ENCODE measurements at places on chromosomes 5 and 9.

- DNase-seq, result no peak
These were observed 172.9 kb upstream of the NREP start for GRCh38 chr5:111929867-111930266.

- no peak for DNase-seq
These were observed 184.0 kb downstream of the HSPA4 start for GRCh38 chr5:133235696-133236426.

DNA sequence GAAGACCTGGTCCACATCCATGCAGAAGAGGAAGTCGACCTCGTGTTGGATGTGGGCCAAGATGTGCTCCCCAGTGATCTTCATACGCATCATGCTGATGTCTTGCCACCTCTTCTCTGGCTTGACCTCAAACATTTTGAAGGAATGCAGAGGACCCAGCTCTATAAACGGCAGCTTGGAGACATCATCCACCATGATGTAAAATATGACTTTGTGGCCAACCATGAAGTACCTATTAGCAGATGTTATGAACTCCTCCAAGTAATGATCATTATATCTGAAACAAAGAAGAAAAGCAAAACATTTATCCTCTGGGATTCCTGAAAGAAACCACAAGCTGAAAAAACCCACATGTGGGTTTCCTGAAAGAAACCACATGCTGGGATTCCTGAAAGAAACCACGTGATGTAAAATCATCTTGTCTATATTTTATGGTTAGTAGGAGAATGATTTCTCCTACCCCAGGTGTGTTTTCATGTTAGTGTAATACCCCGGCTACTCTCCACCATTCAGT lies 52.3 kb downstream of the GGTA1 start:
- no peak for DNase-seq

- no peak for DNase-seq
These were observed 190.8 kb downstream of the FANCC start for GRCh38 chr9:95126739-95127138.

- no peak for DNase-seq
These were observed 478.8 kb downstream of the CETN3 start for GRCh38 chr5:89930591-89931392.

- DNase-seq, result no peak
These were observed 28.6 kb downstream of the ADAMTSL1 start for GRCh38 chr9:18502546-18502945.

DNA sequence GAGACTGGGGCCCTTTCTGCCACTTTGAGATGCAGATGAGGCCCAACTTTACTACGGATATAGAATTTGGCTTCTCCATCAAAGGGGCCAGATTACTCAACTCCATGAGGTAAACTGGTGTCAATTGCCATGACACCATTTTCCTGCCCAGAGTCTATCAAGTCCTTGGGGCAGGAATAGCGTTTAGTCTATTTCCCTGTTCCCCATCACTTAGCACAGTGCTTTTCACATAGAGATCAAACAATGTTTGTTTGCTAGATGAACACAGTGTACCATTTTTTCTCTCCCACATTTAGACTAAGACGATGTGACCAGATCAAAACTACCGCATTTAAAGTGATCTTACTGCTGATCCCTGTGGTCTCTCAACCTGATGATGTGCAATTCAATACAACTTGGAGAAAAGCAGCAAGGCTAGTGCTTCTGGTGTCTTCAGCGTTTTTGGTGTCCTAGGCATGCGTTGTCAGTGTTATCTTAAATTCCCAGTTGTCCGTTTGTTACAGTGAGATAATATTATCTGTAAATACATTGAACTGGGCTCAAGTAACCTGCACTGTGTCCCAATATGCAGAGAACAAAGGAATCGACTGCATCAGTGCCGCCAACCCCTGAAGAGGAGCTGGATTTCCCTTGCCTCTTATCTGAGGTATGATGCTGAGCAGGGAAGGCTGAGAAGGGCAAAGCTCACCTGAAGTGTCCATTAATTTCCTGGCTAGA lies 446.2 kb downstream of the PLK2 start:
- DNase-seq, result no peak

DNA sequence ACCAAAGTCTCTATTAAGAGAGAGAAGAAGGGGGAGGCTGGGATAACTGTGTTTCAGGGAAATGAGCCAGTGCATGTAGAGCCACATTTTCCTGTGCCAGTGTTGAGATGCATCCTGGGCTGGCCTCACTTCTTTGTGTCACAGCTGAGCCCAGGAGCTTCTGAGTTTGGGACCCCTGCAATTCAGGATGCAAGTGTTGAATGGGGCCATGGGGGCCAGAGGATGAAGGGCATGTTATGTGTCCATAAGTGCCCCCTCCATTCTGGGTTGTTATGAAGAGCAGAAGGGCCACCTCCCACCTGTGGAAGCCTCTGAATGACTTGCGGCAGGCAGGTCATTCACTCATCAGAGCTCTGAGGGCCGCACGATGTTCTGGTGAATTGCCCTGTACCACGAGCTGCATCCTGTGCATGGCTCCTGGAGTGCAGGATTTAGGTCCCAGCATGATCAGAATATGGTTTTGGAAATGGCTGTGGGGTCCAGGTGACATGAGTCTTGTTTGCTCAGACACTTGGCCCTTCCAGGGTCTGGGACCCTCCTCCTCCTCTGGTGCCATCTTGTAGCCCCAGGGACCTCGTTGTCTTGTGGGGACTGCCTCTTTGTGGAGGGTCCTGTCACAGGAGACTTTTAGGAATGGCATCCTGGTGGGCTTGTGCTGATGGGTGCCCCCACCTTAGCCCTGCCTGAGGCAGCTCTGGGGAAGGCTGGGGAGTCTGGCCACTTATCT lies 115.4 kb upstream of the PITX1 start:
- no peak for DNase-seq

DNA sequence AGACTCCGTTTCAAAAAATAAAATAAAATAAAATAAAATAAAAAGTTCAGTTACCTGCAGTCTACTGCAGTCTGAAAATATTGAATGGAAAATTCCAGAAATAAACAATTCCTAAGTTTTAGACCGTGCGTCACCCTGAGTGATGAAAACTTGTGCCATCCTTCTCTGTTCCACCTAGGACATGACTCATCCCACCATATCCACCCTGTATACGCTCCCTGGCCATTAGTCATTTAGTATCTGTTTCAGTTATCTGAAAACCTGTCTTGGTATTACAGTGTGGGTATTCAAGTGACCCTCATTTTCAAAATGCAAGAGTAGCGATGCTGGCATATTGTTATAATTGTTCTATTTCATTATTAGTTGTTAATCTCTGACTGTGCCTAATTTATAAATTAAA lies 51.8 kb upstream of the TEX48 start:
- DNase-seq, result no peak

DNA sequence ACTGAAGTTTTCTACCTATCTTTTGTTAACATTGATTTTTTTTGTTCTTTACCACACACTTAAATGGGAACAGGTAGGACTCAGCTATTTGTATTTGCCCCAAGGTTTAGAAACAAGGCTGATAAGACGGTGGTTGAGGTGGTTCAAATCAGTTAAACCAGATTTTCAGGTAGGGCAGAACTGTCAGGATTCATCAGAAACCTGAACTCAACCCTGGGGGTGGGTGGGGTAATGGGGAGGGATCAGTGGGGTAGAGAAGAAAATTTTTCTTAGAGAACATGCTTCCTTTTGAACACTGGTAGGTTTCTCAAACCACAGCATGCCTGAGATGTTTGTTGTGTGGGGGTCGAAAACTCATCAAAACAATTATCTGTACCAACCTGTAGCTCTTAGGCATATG lies 113.0 kb downstream of the BASP1 start:
- DNase-seq, result no peak

DNA sequence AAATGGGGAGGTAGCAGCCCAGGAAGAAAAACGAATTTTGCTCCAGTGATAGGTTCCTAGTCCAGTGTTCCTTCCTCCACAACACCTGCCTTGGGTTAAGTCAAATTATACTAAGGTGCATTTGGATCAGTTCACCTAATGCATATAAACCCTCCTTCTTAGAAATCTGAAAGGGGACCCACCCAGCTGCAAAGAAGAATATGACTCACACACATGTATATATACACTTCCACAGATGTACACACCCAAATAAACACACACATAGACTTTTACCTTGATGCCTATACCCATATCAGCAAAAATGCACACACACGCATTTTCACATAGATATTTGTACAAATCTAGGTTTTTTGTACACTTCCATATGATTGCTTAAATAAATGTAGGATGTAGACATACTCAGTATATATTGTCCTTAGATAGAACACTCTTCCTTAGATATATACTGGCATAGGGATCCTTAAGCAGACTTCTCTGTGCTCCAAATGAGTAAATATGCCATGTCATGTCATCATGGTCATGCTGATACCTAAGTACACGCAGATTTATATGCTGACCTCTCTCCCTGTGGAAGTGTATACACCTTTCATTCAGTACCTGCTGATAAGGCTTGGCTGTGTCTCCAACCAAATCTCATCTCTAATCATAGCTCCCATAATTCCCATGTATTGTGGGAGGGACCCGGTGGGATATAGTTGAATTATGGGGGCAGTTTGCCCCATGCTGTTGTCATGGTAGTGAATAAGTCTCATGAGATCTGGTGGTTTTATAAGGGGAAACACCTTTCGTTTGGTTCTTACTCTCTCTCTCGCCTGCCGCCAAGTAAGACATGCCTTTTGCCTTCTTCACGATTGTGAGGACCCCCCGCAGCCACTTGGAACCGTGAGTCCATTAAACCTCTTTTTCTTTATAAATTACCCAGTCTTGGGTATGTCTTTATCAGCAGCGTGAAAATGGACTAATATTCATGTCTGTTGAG lies 10.2 kb downstream of the ADRB2 start:
- no peak for DNase-seq

DNA sequence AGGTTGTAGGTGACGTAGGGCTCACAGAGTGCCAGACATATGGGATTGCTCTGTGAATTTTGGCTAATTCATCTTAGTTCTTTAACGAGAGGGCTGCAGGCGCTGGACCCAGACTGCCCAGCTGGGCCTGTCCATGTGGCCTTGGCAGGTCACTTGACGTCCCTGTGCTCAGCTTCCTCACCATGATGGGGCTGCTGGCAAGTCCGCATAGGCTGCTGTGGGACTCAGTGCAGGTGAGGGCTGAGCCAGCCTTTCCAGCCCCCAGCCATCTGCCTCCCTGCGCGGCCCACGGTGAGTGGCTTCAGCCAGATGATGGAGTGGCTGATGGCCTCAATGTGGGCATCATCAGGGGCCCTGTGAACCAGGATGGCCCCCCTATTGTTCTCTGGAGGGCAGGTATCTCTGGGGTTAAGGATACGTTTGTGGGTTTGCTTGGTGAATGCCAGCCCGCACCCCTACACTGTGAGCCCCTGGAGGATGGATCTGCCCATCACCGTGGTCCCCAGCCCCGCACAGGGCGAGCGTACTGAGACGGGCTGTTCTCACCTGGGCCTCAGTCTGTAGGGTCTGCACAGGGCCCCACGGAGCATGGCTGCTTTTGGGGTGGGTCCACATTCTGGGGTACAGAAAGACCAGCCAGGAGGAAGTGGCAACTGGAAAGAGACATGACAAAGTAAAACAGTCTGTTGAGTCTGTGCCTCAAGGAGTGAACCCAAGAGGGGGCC lies 3.7 kb downstream of the CARD19 start:
- DNase-seq, result no peak

DNA sequence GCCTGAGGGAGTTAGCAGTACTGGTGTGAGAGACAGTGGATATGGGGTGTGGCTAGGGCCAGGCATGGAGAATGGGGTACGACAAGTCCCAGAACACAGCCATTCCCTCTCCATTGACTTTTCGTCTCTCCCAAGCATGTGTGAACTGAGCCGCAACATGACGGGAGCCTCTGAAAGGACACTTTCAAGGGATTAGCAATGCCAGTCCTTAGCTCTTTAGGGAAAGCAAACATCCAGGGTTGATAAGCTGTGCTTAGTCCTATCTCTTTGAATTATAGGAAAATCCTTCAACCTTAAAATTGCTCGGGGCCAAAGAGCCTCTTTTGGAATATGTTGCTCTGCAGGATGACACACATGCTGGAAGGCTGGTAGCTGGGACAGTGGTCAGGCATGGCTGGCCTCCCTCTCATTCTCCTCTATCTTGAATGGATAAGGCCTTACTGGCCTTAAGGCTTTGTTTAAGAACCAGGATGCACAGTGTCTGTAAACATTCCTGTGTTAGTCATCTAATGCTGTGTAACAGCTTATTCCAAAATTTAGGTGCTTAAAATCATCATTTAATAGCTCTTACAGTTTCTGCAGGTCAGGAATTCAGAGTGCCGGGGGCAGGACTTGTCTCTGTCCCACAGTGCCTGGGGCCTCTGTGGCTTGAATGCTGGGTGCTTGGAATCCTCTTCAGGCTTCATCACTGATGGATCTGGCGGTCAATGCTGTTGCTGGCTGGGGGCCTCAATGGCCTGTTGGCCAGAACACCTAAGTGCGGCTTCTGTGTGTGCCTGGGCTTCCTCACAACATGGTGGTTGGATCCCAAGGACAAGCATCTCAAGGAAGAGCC lies 95.3 kb downstream of the PTTG1 start:
- no peak for DNase-seq

DNA sequence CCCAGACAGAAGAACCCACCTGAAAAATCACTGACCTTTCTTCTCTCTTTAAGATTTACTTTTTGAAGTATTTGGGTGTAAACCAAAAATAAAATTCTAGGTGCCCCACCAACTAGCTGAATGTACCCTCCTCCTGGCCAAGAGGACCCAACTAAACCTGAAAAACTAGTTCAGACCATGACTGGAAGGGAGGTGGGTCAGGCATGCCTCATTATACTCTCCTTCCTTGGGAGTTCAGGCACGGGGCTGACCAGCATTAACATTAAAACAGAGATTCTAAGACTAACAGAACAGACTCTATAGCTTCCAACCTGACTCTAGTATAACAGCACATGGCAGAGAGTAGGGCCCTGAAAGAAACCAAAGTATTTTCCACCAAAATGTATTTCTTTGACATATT lies 61.4 kb downstream of the CERT1 start:
- no peak for DNase-seq

- DNase-seq, result no peak
These were observed 181.3 kb downstream of the CAVIN4 start for GRCh38 chr9:100759215-100759614.

DNA sequence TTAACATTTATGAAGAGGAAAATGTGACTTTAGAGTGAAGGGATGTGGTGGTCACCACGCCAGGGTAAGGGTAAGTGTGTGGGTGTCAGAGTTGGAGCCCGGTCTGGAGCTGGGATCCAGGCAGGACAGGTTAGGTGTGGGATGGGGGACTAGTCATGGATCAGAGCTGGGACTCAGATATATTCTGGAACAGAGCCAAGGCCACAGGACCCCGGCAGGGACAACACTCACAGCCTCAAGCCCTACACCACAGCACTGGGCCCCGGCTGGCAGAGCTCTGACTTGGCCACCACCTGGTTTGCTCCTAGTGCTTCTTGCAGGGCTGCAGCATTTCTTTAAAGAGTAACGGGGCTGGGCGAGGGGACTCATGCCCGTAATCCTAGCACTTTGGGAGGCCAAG lies 47.4 kb downstream of the C5orf15 start:
- DNase-seq, result no peak

DNA sequence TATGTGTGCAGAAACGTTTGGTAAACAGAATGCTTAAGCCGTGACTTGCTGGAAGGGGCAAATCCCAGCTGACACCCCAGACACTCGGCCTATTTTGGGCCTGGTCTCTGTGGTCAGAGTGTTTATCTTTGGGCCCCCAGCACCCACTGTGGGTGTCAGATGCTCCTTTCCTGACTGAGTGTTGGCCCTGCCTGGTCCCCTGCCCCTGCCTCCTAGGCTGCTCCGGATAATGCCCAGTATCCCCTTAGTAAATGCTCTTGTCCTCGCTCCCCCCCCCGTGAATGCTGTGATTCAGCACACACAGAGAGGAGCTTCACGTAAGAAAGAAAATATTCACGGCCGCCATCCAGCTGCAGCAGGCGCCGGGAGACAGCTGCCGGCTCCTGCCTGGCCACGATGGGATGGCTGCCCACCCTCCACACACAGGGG lies 11.3 kb upstream of the ANGPTL2 start:
- no peak for DNase-seq

- DNase-seq, result no peak
These were observed 12.3 kb upstream of the MTMR12 start for GRCh38 chr5:32325062-32325461.

Measured in NCI-H510A (cell line).